Activated T-helper 1 cell treated with anti-CD3 and anti-CD28 coated beads, Interleukin-2, amount 50 U/mL, for 16 hours (primary cell): ENCODE measurements at places on chromosomes 6 and 20.

- DNase-seq, result no peak
Measured at GRCh38 chr20:64080013-64080812, at the start of gene OPRL1. Gene OPRL1 (plus strand): TSS chr20:64080082. CDS start chr20:64092721, 12,639 bp downstream.

DNA sequence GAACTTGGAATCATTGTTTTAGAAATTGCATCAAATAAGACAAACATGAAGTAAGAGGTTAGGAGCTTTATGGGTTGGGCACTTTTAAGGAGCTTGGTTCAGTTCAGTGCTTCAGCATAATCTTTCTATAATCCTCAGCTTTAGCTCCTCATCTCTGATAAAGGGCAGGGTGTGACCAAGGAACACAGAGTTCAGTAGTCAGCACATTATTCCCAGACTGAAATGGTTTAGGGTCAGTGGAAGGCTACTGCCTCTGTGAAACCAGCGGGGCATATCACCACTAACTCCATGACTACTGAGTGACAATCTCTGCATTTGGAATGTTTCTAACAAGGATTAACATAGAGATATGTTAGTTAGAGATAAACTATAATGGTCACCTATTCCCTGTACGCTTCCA lies 36.9 kb downstream of the CRYBG1 start:
- DNase-seq, result no peak

DNA sequence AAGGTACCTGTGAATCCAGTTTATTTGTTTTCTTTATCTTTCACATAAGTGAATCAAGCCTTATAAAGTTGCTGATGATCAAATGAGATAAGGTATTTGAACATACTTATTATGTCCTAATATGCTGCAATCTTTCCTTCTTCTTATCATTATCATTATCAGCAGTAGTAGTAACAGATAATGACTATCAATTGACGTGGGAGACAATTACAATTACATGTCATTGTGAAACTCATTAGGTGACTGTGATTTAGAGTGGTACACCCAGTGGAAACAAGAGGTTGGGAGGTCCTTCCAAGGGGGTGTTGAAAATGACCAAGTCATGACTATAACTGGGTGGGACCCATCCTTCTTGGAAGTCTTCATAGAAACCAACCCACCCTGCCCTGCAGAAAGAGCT lies 2.8 kb downstream of the CLIC5 start:
- DNase-seq, result no peak

DNA sequence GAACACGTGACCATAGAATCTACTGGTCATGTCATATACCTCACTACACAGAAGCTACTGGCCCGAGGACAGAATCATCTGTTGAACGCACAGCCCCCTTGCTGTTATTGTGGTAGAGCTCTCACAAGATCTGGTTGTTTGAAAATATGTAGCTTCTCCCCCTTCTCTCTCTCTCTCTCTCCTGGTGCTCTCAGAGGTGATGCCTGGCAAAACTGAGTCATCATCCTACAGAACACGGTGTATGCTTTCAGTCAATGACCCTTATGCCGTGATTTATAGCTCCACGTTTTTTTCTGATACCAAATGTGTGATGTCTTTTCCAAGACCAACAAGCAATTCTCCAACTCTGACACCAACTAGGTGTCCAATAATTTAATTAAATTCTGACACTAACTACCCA lies 13.0 kb upstream of the RBM24 start:
- no peak for DNase-seq

GRCh38 chr20:61664556-61665320 lies 400.9 kb downstream of the TAF4 start:
- DNase-seq, result no peak

- DNase-seq, result no peak
Measured at GRCh38 chr20:17733767-17734304, 34.1 kb downstream of the BANF2 start.

- no peak for DNase-seq
Measured at GRCh38 chr20:32626859-32627636, 41.9 kb upstream of the NOL4L start.

GRCh38 chr20:36268440-36269342 lies 32.4 kb downstream of the AAR2 start:
- no peak for DNase-seq

GRCh38 chr20:4256874-4257273 lies 241.5 kb upstream of the RNF24 start:
- DNase-seq, result no peak

GRCh38 chr6:33112148-33112547 lies 36.4 kb downstream of the HLA-DPB1 start:
- DNase-seq, result no peak

DNA sequence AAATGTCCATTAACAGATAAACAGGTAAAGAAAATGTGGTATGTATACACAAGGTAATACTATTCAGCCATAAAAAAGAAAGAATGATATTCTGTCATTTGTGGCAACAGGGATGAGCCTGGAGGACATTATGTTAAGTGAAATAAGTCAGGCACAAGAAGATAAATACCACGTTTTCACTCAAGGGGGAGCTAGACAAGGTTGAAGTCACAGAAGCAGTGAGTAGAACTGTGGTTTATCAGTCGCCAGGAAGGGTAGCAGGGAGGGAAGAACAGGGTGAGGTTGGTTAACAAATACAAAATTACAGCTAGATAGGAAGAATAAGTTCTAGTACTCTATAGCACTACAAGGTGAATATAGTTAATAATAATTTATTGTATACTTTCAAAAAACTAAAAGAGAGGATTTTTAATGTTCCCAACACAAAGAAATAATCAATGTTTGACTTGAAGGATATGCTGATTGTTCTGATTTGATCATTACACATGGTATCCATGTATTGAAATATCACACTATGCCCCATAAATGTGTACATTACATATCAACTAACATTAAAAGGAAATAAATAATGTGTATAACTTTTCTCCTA lies 21.1 kb downstream of the RTN4IP1 start:
- DNase-seq, result no peak

DNA sequence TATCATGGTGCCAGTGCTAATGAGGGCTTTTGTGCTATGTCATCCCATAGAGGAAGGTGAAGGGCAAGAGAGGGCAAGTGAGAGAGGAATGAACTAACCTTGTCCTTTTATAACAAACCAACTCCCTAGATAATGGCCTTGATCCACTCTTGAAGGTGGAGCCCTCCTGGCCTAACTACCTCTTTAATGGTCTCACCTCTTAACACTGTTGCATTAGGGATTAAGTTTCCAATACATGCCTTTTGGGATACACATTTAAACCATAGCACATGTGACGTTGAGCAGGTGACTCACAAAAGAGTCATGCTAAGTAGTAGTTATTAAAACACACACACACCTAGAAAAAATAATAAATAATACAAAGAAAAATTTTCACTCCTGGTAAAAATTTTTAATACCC lies 36.9 kb downstream of the CCN2 start:
- no peak for DNase-seq

- no peak for DNase-seq
Measured at GRCh38 chr6:96157018-96157565, 141.3 kb downstream of the FUT9 start.

- DNase-seq, result no peak
Measured at GRCh38 chr20:47765691-47766594, 19.3 kb downstream of the SULF2 start.

- no peak for DNase-seq
Measured at GRCh38 chr20:4027590-4028265, 12.4 kb upstream of the RNF24 start.

DNA sequence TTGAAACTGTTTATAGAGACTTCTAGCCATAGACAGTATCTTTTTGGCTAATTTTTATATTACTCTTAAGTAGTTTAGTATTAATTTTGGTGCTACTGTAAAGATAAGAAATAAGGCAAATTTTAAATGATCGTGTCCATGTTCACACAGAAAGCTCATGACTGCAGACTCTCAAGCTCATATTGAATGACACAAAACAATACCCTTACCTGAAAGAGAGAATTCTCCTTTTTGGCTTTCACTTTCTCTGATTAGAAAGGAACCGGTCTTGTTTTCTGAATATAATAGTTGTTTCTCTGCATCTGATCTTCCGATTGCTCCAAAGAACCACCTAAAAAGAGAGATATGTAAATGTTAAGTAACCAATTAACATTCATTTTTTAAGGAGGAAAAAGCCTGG lies 57.0 kb downstream of the FRK start:
- DNase-seq, result no peak

DNA sequence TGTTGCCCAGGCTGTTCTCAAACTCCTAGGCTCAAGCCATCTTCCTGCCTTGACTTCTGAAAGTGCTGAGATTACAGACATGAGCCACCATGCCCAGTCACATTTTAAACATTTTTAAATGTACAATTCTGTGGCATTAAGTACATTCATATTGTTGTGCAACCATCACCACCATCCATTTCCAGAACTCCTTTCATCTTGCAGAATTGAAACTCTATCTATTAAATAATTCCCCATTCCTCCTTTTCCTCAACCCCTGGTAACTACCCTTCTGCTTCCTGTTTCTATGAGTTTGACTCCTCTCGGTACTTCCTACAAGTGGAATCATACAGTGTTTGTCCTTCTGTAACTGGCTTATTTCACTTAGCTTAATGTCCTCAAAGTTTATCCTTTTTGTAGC lies 103.8 kb upstream of the NAA20 start:
- no peak for DNase-seq

- DNase-seq, result no peak
Measured at GRCh38 chr6:40788661-40789655, 201.8 kb upstream of the LRFN2 start.

DNA sequence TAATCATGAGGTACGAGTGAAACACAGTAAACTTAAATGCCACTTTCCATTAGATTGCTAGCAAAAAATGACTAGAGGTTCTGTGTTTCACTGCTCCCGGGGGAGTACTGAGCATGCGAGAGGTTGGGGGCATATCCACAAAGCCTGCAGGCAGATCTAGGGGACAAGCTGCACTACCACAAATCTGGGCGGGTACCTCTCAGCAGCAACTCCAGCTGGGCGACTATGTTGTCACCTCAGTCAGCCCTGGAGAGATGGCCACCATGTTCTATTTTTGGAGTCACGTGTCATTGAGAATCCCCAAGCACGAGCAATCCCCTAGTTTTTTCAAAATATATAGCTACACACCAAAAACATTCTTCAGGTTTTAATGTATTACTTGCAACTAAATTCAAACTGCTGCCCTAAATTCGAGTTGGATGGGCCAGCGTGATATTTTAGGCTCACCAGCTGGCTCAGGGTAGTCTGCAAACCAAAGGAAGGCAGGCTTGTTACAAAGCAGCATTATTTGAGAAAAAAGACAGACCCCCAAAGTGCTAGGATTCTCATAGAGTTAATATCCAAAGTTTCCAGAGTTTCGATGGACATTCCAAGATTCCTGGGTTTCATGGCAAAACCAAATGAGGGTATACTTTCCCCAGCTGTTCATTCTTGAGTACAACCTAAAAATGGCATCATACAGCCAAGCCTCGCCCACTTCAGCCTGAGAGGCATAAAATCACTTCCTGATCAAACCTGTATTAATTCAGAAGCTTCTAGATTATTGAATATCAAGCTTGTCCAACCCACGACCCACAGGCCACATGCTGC lies 24.1 kb upstream of the MYLIP start:
- no peak for DNase-seq

GRCh38 chr20:38609815-38610214 lies 8.2 kb downstream of the ARHGAP40 start:
- DNase-seq, result no peak

- no peak for DNase-seq
Measured at GRCh38 chr6:137933696-137934095, 66.6 kb downstream of the TNFAIP3 start.

- DNase-seq, result no peak
Measured at GRCh38 chr20:49199729-49200293, 11.7 kb upstream of the STAU1 start.

GRCh38 chr6:166499350-166500163 lies 86.9 kb downstream of the RAMACL start:
- DNase-seq, result no peak

DNA sequence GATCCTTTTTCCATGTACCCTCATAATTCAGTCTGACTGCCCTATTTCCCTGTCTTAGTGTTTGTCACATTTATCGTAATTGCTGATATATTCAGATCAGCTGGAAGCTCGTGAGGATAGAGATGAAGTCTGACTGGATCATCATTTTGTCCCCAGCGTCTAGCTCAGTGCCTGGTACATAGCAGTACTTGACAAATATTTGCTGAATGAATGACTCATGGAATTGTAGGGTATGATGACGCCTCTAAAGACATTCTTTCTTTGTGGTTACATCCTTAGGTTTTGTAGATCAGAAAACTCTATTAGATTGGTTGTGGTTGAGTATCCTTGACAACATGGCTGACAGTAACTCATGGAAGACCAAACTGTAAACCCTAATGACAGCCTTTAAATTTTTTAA lies 68.9 kb downstream of the MTHFD1L start:
- DNase-seq, result no peak

DNA sequence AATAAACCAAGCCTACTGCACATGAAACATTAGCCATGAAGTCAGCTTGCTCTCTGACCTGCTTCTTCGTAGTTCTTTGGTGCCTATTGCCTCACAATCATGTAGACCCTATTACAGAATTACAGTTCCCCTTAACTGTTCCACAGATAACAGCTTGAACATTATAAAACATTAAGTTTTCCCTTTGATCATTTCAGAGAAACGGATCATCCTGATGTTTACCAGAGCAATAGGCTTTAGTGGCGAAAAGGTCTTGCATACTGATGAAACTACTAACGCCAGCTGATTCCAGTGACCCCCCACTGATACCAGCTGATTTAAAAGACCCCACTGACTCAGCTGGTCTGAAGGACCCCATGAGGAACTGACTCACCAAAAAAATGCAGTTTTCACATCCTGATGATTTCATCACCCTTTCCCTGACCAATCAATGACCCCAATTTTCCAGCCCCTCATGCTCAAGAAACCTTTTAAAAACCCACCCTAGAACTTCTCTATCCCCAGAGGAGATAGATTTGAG lies 39.4 kb upstream of the MLIP start:
- no peak for DNase-seq

- DNase-seq, result no peak
Measured at GRCh38 chr6:130761286-130761685, 65.9 kb upstream of the SMLR1 start.

GRCh38 chr6:46103441-46104115 lies 26.2 kb upstream of the ENPP4 start:
- DNase-seq, result no peak

- no peak for DNase-seq
Measured at GRCh38 chr6:74510878-74511277, 695.0 kb downstream of the COL12A1 start.

DNA sequence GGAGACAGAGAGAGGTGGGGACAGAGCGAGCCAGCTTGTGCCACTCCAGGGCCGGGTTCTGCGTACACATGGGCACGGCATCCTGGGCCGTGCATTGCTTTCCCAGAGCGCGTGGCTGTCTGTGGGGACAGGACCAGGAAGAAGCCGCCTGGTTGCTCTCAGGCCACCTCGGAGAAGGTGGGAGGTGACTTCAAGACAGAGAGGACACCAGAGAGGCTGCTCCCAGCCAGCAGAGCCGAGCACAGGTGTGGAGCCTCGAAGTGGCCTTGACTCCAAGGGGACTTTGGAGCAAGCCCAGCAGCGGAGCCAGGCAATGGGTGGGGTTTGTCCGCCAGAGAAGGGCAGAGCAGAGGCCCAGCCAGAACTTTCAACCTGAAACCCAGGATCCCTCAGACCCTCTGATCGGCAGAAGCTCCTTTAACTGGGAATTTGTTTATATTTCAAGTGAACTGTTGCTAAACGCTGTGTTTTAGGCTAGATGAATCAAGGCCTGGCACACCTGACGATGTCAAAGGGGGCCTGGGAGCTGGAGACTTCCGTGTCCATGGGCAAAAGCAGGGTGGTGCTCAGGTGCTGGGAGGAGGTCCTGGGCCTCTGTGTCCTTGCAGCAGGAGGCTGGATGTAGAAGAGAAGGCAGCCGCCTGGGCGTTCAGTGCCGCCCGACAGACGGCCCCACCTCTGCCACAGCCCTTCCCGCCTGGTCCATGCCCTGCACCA lies 262.1 kb downstream of the DLL1 start:
- no peak for DNase-seq
